ENCODE measurements at places on chromosomes 5 and 9.

- DNase-seq: peak; percentile 24
These were observed 6.3 kb upstream of the TTLL11 start for GRCh38 chr9:122099271-122099869.

GRCh38 chr5:82855893-82856550 is 221.2 kb downstream of the TMEM167A start:
- no peak for DNase-seq

DNA sequence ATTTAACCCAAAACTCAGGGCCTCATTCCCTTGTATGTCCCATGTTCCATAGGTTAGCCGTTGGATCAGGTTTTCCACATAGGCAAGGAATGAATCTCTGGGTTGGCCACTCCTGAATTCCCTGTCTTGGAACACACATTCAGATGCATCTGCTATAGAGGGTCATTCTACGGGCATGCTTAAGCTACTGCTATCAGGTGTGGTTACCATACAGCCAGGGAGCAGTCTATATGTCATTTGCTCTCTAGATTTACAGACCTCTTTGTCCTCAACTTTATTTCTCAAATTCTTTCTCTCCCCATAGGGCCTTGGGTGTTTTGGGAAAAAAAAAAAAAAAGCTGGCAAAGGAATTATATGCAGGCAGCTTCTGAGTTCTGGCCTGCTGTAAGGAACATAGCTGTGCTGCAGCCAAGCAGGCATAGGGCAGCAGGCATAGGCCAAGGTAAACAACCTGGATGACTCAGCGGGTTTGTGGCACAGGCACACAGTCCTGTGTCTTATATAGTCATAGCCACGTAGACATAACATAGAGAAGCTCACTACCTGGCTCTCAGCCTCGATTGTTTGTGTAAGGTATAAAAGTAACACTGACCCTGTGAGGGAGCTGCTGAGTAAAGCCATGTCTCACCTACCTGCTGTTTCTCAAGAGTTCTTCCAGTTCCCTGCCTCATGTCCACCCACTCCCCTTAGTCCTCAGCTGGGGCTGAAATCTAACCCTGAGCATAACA is 141.5 kb downstream of the OSTF1 start:
- DNase-seq: no peak

GRCh38 chr9:106637486-106637885 is 225.5 kb upstream of the ZNF462 start:
- DNase-seq: no peak

DNA sequence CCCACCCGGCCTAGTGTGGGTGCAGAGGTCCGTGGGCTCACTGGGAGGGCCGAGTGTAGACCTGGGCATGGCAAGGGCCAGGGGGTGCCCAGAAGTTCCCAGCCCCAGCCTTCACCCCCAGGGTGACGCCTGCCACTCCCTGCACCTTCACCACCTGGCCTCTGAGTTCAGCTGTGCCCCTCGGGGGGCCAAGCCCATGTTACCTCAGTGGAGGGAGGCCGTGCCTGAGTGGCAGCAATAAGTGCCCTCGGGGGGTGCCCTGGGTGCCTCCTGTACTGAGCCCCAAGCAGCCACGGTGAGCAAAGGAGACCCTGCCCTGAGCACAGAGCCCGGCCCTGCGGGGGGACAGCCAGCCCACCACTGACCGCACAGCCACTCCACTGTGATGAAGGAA is 10.3 kb upstream of the FCN2 start:
- DNase-seq: no peak

DNA sequence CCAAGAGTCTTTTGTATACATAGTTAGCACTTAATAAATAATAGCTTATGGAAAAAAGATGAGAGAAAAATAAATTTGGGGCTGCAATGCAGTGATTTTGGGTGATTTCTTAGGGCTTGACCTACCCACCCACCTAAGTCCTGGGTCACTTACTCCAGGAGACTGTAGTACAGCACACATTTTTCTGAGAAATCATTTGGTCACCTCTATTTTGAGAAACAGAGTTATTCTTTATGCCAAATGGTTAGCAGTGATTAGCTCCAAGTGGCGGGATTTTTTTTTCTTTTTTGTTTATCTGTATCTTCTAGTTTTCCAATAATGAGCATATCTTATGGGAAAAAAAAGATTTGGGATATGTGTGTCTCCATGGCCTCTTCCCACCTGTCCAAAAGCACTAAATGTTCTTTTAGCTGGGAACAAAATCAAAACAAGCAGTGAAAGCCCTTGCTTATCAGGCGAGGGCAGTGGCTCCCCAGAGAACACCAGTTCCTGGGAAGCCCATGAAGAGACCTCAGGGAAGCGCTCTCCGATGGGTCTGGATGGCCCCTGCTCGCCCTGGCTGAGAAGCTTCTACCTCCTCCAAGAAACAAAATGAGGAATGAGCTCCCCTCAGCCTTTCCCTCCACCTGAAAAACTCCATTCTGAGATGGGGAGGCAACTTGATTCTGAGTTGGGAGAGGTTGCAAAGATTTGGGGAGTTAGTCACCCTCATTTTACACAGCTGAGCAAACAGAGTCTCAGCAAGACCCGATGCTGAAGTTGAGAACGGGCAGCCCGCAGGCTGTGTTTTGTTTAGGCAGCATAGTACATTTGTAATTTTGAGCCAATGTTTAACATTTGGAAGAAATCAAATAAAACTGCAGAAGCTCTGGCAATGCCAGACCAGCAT is 69.9 kb downstream of the CYFIP2 start:
- no peak for DNase-seq

GRCh38 chr9:6620353-6620752 is 25.2 kb downstream of the GLDC start:
- no peak for DNase-seq

- DNase-seq: no peak
These were observed 165.6 kb upstream of the CCDC152 start for GRCh38 chr5:42591015-42591414.

GRCh38 chr9:70170151-70170790 is 88.5 kb upstream of the SMC5 start:
- DNase-seq: no peak

DNA sequence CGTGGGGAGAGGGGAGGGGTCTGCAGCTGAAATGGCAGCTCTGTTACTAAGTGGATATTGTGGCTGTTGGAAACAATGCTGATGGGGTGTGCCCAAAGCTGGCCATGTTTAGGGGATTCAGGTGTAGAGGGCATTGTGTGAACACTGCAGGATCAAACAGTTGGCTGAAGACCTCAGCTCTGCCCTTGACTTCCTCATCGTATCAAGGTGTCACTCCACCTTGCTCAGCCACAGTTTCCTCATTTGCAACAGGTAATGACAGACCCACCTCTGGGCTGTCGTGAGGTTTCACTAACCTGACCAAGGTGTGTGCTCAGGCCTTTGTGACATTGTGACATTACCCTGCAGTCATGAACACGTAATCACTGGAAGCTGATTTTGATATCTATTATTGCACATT is 111.9 kb downstream of the ICE1 start:
- no peak for DNase-seq

- DNase-seq: no peak
These were observed 40.3 kb upstream of the XPA start for GRCh38 chr9:97737429-97737828.

DNA sequence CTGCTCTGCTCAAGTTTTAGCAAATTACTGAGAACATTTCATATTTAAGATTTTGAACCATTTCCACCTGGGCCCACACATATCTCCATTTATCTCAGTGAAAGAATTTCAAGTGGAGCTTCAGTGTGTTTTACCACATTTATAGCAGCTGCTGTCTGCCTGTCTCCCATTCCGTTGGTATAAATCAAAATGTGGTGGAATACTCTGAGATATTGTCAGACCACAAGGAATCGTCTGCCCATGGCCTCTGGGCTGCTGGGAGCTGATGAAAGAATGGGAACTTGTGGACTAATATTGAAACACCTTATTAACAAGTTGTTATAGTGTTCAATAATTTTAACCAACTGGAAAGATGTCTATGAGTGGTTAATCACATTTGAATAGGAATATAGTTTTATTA is 33.3 kb downstream of the MAST4 start:
- DNase-seq: no peak

DNA sequence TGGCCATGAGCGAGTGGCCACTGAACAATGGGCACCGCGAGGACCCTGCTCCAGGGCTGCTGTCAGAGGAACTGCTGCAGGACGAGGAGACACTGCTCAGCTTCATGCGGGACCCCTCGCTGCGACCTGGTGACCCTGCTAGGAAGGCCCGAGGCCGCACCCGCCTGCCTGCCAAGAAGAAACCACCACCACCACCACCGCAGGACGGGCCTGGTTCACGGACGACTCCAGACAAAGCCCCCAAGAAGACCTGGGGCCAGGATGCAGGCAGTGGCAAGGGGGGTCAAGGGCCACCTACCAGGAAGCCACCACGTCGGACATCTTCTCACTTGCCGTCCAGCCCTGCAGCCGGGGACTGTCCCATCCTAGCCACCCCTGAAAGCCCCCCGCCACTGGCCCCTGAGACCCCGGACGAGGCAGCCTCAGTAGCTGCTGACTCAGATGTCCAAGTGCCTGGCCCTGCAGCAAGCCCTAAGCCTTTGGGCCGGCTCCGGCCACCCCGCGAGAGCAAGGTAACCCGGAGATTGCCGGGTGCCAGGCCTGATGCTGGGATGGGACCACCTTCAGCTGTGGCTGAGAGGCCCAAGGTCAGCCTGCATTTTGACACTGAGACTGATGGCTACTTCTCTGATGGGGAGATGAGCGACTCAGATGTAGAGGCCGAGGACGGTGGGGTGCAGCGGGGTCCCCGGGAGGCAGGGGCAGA is 53.3 kb downstream of the JADE2 start:
- no peak for DNase-seq

DNA sequence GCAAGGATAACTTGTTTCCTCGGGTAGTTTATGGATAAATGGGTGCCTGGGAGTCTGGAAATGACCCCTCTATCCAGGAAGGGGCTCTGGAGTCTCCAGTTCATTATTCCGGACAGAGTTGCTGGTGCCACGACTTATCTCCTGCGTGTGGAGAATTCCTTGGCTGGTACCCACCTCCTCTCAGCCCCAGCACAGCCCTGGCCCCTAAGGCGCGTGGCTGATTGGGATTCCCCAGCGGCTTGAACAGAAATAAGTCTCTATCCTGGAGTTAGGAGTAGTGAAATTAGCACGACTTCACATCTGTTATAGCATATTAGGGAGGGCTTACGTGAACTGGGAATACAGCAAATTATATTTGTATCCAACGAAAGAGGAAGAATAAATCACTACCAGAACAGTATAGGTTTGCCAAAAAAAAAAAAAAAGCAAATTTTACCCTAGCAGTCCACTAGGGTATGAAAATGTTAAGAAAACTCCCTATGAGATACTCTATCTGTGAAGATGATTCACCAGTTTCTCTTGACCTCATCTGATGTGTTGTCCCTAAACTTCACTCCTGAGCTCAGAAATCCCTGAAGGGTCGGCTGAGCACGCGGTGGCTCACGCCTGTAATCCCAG is 172.5 kb upstream of the OTULINL start:
- no peak for DNase-seq

GRCh38 chr5:146880966-146881365 is 2.4 kb upstream of the PPP2R2B start:
- no peak for DNase-seq

DNA sequence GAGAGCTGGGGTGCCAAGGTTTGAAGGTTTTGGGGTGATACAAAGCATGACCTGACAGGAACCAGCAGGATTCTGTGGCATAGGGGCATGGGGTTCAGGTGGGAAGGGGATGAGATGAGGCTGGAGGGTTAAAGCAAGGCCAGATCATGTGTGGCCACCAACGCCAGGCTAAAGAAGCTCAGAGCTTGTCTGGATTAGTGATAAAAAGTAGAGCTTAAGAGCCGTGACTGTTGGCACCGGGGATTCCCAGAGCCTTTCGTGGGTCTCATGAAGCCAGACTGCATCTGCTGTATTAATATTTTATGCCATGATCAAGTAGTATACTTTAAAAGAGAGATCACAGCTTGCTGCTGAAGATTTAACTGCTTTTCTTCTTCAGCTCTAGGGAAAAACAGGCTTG is 8.5 kb upstream of the GSN start:
- no peak for DNase-seq

GRCh38 chr9:20256284-20256948 is 365.9 kb downstream of the MLLT3 start:
- DNase-seq: no peak

- no peak for DNase-seq
These were observed 83.0 kb upstream of the FAM174A start for GRCh38 chr5:100452126-100452525.

- no peak for DNase-seq
These were observed 11.3 kb downstream of the C5 start for GRCh38 chr9:121038804-121039203.

GRCh38 chr5:31464081-31464480 is 67.8 kb downstream of the DROSHA start:
- DNase-seq: no peak

GRCh38 chr5:76294573-76294972 is 108.5 kb upstream of the IQGAP2 start:
- no peak for DNase-seq

DNA sequence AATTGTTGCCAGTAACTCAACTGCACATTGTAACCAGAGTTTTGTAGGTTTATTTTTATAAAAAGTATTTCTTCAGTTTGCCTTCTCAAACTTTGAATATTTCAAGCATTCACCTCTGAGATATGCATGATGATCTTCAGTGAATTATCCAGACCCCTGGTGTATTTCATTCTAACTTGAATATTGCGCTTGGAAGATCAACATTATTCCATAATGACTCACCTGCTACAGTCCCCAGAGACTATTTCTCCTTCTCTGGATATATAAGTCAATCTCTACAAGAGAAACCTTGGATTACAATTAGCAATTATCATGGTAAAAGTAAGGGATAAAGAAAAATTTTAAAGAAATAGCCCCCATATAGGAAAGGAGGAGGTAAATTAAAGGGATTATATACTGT is 1041.0 kb downstream of the TLE1 start:
- DNase-seq: no peak

GRCh38 chr5:100595152-100595811 is 60.1 kb downstream of the FAM174A start:
- DNase-seq: no peak

DNA sequence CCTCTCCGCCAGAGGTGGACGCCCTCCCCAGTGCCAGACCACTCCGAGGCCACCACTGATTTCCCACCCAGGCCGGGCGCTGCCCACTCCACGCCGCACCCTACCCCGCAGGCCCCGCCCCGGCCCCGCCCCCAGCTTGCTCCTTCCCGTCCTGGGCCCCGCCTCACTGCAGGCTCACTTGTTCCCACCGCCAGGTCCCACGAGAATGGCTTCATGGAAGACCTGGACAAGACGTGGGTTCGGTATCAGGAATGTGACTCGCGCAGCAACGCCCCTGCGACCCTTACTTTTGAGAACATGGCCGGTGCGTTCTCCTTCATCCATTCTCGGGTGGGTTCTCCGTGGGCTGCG is 6.5 kb downstream of the LRRC26 start:
- DNase-seq: no peak

GRCh38 chr5:131223751-131224386 is 40.0 kb upstream of the CDC42SE2 start:
- no peak for DNase-seq

- DNase-seq: no peak
These were observed 22.0 kb downstream of the HINT1 start for GRCh38 chr5:131142970-131143617.

DNA sequence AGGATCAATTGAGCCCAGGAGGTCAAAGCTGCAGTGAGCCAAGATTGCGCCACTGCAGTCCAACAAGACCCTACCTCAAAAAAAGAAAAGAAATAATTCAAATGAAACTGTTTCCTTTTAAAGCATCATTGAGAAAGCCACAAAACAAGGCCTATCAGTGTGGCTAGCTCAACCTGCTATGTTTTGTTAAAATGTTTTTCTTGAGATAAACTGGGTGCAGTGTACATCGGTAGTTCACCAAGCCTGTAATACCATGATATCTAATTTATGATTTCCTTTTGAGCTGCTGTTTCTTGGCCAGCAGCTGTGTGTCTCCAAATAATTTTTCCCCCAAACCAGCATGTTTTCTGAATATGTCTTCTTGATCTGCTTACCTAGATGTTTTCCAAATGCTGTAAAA is 97.3 kb upstream of the GOLGA1 start:
- no peak for DNase-seq

All from GM12864 (cell line).